Activated CD4-positive, alpha-beta T cell treated with anti-CD3 and anti-CD28 coated beads, Interleukin-2, amount 50 U/mL, for 16 hours (primary cell): ENCODE measurements at places on chromosomes 4 and X.

DNA sequence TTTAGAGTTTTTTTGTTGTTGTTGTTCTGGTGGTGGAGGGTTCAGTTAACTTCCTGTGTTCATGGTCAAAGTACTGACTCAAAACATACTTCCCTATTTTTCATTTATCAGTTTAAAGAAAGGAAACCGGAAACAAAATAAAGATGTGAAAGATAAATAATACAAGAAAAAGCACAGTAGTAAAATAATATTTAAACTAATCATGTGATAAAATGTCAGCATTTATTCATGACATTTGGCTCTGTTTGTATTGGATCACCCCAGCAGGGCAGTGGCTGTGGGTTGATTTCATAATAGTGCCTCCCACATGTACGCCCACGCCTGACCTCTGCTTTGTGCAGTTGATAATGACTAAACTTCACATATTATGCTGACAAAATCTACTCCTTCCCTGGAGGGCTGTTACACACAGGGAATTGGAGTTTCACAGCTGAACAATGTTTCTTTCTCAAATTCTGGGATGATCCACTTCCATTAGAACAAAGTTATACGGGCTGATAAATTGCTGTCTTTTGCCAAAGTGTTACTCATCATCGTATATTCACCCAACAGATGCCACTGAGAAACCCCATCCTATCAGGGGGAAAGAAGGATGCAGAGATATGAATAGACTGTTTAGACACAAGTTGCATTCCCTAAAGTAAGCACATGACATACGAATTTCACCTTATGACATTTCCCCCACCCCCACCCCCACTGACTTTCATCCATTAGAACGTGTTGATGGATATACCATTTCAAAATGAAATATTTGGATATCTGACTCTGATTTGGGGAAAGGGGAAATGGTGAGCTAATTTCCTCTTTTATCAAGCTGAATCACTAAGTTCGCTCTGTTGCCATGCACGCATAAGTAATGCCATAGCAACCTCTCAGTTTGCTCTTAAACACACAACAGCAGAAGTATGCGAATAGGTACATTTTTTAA lies 48.3 kb downstream of the AMELX start:
- DNase-seq: no peak

DNA sequence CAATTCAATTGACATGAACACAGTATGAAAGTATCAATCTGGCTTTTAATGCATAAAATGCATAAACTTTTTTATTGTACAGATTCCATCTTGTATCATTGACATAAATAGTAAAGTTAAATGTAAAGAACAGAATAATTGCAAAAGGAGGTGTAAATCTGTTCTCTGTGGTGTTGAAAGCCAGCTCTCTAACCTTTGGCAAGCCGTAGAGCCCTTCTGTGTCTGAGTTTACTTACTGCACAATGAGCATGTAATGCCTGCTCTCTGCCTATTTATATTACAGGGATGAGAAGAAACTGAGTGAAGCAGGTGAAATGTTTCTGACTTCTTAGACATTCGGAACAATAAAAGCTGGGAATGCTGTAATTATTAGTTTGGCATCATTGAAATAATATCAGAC lies 389.3 kb upstream of the EPHA5 start:
- no peak for DNase-seq

DNA sequence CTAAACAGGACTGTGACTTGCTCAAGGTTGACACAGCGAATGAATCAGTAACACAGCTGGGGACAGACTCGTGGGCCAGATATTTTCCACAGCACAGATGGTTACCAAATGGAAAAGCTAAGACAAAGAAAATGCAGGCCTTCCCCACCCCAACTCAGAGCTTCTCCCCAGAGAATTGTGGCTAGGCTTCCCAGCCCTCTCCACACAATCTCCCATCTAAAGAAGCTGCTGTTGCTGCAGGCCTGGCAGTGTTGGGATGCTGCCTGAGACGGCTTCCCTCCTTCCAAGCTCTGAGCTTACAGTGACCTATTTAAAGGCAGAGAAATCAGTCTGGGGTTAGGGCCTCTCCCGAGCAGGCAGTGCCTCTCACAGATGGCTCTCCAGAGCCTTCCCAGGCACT lies 46.5 kb upstream of the PGRMC1 start:
- DNase-seq: no peak

- DNase-seq: peak; percentile 79
These were observed 46.8 kb upstream of the FAM9C start for GRCh38 chrX:13091111-13091765.

- DNase-seq: peak; percentile 46
These were observed 27.1 kb upstream of the SLC9B1 start for GRCh38 chr4:103046416-103047290.

- no peak for DNase-seq
These were observed 168.1 kb upstream of the SLC7A11 start for GRCh38 chr4:138410266-138410665.

- DNase-seq: no peak
These were observed 6.0 kb upstream of the PNMA6F start for GRCh38 chrX:153327561-153327960.

DNA sequence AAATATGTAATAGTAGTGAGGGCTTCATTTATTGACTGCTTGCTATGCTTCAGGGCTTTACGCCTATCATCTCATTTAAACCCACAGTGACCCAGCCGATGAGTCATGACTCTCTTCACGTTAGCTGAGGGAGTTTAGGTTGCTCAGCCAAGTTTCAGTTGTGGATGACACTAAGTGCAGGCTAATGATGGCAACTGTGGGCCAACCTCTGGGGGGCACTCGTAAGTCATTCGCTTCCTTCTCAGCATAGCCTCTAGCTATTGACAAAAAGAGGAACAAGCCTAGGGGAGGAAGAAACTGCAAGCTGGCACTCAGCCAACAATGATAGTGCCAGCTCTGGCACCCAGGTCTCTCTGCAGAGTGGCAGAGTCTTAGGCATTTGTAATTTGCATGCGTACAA lies 325.0 kb downstream of the ARHGAP10 start:
- DNase-seq: peak; percentile 81

- no peak for DNase-seq
These were observed 2.0 kb upstream of the MXD4 start for GRCh38 chr4:2263926-2264321.

- peak; percentile 38 for DNase-seq
These were observed 1.6 kb upstream of the LIN54 start for GRCh38 chr4:83012200-83012686.

DNA sequence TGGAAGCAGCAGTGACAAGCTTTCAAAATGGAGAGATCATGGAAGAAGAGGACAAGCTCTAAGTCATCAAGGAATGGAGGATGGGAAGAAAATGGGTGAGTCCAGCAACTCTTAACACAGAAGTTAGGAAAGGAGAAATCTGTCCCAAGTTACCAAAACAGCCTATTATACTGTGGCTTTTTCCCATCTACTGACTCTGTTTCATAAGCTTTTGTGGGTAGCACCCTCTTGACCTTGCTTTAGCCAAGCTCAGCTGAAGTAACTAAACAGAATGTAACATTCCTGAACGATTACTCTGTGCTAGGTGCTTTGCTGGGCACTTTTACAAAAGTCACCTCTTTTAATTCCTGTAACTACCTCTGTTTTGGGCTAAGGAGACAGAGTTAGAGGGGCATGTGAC lies 54.9 kb downstream of the MAP7D2 start:
- DNase-seq: no peak

- peak; percentile 26 for DNase-seq
These were observed 26.9 kb upstream of the GJB1 start for GRCh38 chrX:71195964-71196649.

- DNase-seq: no peak
These were observed 59.0 kb downstream of the FAM13A start for GRCh38 chr4:88998001-88998400.

GRCh38 chr4:54227256-54228055 lies 1.6 kb upstream of the PDGFRA start:
- DNase-seq: no peak

- DNase-seq: no peak
These were observed 8.8 kb downstream of the MID1 start for GRCh38 chrX:10611441-10612090.

- DNase-seq: no peak
These were observed 95.4 kb downstream of the COL25A1 start for GRCh38 chr4:109207061-109207460.

DNA sequence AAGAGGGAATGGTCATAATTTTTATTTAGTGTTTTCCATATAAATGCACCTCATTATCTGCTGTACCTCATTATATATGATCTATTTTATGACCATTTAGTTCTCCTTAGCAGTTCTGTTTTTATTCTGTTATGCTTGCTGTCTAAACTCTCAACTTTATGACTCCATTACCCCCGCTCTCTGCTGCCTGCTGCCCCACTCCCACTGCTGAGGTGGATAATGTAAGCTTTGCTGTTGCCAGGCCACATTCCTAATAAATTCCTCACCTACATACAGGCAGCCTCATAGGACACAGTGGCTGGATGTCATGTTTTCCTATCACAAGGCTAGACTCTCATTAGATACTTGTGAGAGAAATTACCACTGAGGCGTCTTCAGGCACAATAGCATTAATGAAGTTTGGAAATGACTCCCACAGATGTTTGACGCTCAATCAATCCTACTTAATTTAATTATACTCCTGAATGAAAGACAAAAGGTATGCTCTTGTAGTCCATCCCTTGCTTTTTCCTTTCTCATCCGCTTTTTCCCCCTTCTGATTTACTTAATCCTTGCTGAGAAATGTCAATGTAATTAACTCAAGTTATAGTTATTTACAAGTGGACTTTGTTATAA lies 497.5 kb upstream of the IGFBP7 start:
- no peak for DNase-seq

DNA sequence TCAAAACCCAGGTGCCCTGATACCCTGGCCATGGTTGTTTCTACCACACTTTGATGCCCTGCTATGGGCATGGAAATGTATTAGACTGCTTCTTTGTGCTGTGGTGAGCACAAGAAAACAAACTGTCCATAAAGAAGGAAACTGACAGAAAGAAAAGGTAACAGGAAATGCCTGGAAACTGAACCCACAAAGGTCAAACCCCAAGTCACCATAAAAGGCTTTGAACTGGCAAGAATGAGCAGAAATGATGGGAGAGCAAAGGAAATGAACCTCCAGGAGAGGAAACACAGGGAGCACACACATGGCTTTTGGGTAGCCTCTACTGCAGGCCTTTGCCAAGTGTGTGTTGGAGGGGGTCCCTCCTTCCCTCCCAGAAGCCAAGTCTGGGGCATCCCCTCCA lies 35.0 kb downstream of the LHFPL1 start:
- no peak for DNase-seq

DNA sequence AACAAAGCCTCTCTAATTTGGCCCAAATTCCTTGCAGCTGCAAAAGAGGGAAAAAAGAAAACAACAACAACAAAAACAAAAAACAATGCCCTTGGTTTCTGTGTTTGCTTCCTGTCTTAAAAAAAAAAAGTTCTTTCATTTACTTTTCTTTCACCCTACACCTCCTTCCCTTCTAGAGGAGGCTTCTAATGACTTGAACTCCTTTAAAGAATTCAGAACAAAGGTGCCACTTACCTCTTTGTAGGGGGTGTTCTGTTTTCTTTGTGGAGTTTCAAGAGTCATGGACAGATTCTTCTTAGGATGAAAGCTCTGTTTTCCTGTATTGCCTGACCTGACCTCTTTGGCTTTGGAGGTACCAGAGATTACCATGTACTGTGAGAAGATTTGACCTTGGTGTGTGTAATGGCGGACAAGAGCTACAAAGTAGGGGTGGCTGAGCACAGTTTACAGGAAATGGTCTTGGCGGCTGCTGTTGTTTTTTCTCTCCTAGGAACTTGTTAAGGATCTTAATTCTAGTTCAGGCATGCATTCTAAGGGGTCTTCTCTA lies 72.4 kb upstream of the S100G start:
- DNase-seq: no peak

- no peak for DNase-seq
These were observed 29.7 kb upstream of the DIPK2B start for GRCh38 chrX:45230410-45230809.

DNA sequence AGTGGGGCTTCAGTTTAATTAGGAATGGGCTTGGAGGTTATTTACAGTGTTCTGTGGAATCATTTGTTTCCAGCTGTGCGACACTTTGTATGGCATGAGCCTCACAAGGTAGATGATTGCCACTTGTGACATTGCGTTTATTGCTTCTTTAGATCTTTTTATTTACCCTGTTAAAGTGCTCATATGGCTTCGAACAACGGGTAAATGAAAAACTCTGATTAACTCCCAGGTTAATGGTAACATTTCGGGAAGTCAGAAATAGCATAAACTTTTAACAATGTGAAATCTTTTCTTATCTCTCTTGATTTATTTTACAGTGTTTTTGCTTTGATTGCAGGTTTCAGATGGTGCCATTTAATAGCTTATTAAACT lies 494.3 kb downstream of the IDS start:
- no peak for DNase-seq

DNA sequence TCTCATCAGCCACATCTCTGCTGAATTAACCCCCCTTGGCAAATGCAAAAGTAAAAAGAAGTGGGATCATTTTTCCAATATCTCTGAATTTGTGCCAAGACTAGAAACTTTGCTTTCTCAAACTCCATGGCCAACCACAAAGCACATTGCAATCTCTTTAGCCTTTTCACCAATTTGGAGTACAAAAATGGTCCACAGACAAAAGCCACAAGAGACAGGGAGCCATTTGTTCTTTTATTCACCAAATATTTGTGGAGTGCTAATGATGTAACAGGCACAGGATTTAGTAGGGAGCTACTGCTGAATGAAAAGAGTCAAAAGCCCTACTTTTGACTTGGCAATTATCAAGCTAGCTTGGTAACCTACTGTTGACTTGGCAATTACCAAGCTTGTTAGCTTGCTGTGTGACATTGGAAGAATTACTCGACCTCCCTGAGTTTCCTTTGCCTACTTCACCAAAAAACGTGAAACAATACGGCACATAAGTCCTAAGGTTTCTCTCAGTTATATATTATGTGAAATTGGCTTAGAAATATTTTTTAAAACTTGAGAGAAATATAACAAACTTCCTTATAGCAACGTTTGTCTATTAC lies 97.1 kb upstream of the KLF3 start:
- no peak for DNase-seq

- DNase-seq: no peak
These were observed 104.4 kb downstream of the PJA1 start for GRCh38 chrX:69060631-69061408.

DNA sequence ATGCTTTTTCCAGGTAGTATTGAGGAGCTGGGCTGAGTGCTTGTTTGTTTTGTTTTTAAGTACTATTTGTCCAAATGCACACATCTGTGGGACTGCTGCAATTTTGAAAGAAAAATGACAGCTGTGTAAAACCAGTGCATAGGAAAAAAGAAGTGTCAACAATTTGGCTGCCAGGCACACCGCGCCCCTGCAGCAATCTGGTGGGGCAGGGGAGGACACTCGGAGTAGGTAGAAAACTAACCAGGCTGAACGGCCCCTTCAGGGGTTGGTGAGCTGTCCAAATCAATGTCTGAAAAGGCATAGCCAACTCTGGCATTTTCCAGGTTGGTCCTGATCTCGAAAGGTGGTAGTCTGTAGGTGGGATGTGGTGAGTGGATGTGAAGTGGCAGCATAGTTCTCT lies 1.1 kb downstream of the LDOC1 start:
- no peak for DNase-seq

GRCh38 chr4:8769645-8770517 lies 101.8 kb downstream of the HMX1 start:
- DNase-seq: no peak

- no peak for DNase-seq
These were observed 24.4 kb downstream of the SYAP1 start for GRCh38 chrX:16743604-16744325.
